ENCODE measurements at places on chromosomes 6 and 20. TPM values are rescaled to one million over a fixed set of nuclear protein-coding genes. Genes with fewer than 3 reads are reported as not detected.

- H3K36me3 ChIP-seq: no peaks in the 10 kb centered on the region
- no peak for DNase-seq
- H3K27ac ChIP-seq: no peak overlapping the region
- no peaks in the 10 kb centered on the region for H3K4me1 ChIP-seq
- no peak overlapping the region for H3K4me3 ChIP-seq
Measured at GRCh38 chr20:8860011-8860495, 208.8 kb upstream of the PLCB4 start.

DNA sequence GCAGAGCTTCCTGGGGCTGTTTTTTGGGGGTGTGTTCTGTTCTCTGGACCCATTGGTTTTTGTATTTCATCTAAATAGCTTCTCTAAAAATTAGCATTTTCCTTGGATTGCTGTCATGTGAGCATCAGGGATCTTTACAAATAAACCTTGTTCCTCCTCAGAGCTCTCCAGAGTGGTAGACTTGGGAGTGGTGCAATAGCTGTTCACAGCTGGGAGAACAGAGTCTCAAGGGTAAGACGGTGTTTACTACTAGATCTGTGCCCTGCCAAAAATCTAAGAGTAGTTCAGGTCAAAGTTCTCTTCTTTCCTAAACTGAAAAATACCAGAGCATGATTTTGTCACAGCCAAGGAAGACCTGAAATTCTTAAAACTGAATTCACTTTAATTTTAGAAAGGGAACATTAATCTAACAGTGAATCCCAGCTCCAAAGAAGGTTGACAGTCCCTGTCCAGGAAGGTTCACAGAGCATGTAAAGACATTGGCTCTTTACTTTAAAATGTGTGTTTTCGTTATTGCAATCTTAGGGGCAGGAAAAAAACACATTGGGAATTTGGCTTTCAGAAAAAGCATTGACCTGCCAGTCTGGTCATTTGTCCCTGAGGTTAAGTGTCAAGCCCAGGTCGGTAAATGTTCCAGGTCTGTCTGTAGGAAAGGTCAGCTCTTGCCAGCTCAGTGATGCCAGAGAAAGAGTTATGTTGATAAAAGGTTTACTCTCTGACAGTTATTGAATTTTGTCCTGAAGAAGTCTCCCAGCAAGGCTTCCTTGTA, 43.3 kb downstream of the VAPB start:
- H3K27me3 ChIP-seq: no peaks in the 10 kb centered on the region
- H3K36me3 ChIP-seq: no peaks in the 10 kb centered on the region
- no peak overlapping the region for H3K4me3 ChIP-seq

DNA sequence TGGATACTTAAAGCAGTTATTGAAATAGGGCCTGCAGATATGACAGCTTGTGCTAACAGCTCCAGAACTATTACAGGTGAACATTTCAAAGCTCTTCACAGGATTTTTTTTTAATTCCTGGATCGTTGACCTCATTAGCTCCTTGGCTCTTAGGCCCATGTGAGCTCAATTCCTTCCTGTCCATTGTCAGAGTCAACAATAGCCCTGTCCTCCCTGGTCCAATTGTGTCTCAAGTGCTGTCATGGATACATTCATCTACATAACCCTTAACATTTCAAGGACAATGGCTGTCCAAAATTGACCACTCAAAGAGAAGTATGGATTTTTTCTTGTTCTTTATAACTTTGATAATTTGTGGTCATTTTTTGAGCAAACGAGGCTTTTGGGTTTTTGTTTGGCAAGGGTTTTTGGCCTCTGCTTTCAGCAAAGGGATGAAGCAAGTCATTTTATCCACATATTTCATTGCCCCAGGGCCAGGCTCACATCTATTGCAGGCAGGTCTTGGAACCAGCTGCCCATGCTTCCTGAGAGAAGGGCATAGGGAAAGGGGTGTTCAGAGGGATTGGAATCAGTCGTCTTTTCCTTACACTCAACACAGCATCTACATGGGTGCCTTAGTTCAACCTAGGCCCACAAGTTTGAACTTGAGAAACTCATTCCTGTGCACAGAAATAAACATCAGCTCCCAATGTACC, 282.1 kb downstream of the TPBG start:
- H3K27me3 ChIP-seq: no peaks in the 10 kb centered on the region
- no peak overlapping the region for H3K27ac ChIP-seq
- no peaks in the 10 kb centered on the region for H3K4me1 ChIP-seq
- no peak for DNase-seq

Gene CEP250
- 10.7 TPM for total RNA-seq

DNA sequence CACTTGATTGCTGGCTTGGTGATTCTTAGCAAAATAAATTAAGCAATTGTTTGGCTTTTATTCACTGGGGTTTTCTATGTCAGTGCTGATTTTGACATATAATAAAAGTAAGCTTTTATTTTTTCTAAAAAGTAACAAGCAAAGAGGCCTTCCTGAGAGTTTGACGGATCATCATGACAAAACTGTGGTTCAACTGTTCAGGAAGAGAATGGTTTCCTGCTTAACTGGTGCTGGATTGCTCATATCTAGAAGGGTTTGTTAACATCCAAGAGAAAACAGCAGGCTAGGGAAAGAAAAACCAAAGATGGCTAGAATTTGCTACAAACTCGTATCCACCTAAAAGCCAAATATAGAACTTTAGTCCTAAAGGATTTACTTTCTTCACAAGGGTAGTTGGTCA, 21.2 kb downstream of the SERPINB1 start:
- H3K4me3 ChIP-seq: no peak overlapping the region
- no peaks in the 10 kb centered on the region for H3K27me3 ChIP-seq
- DNase-seq: no peak
- H3K27ac ChIP-seq: no peak overlapping the region
- H3K36me3 ChIP-seq: no peaks in the 10 kb centered on the region
- H3K4me1 ChIP-seq: peaks cover 17% of the 10 kb centered on the region

GRCh38 chr6:26331218-26332073, 33.6 kb upstream of the BTN3A2 start:
- H3K4me1 ChIP-seq: no peaks in the 10 kb centered on the region
- peaks cover 6% of the 10 kb centered on the region for H3K27me3 ChIP-seq
- H3K27ac ChIP-seq: no peak overlapping the region
- H3K36me3 ChIP-seq: no peaks in the 10 kb centered on the region
- H3K4me3 ChIP-seq: no peak overlapping the region
- no peak for DNase-seq

DNA sequence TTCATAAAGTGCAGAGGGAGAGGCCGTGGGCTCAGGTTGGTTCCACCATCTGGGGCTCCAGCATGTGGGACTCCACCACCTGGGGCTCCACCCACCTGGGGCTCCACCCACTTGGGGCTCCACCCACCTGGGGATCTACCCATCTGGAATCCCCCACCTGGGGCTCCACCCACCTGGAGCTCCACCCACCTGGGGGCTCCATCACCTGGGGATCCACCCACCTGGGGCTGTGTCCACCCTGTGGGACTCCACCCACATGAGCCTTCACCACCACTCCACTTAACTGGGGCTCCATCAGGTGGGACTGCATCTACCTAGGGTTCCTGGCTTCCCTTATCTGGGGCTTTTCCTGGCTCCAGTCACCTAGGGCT, 226.0 kb upstream of the CDYL start:
- H3K4me3 ChIP-seq: no peak overlapping the region
- H3K36me3 ChIP-seq: no peaks in the 10 kb centered on the region
- H3K27me3 ChIP-seq: no peaks in the 10 kb centered on the region
- H3K4me1 ChIP-seq: no peaks in the 10 kb centered on the region
- H3K27ac ChIP-seq: no peak overlapping the region
- no peak for DNase-seq

Gene TMEM14A
- 15.6 TPM for total RNA-seq

GRCh38 chr6:54140811-54141210, 29.6 kb downstream of the MLIP start:
- no peak overlapping the region for H3K27ac ChIP-seq
- H3K36me3 ChIP-seq: no peaks in the 10 kb centered on the region
- peaks cover 4% of the 10 kb centered on the region for H3K4me1 ChIP-seq
- no peak overlapping the region for H3K4me3 ChIP-seq
- no peak for DNase-seq

Gene IL20RA
- total RNA-seq: 12.4 TPM

Gene BEND6
- 0.06 TPM for total RNA-seq

GRCh38 chr6:49257549-49257948, 205.5 kb downstream of the MMUT start:
- H3K27me3 ChIP-seq: no peaks in the 10 kb centered on the region
- DNase-seq: no peak
- no peaks in the 10 kb centered on the region for H3K36me3 ChIP-seq

Gene GABRR1
- not detected for total RNA-seq

DNA sequence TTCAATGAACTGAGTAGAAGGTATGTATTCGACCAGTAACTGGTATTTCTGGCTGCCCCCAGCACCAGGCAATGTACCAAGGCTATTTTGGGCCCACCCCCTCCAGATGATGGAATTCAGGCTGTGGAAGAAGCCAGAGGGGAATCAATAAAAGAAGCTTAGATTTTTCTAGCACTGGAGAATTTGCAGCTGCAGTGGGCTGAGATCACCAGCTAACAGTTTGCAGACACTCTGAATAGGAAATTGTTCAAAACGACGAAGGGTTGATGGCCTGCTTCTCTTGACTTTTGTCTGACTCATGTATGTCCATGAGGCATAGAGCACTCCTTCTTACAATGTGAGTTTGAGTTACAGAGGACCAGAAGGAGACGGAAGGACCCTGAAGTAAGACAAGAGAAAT, 32.4 kb upstream of the FBXO9 start:
- H3K27me3 ChIP-seq: no peaks in the 10 kb centered on the region
- no peak overlapping the region for H3K4me3 ChIP-seq
- H3K4me1 ChIP-seq: no peaks in the 10 kb centered on the region
- no peak for DNase-seq
- H3K36me3 ChIP-seq: peaks cover 6% of the 10 kb centered on the region

DNA sequence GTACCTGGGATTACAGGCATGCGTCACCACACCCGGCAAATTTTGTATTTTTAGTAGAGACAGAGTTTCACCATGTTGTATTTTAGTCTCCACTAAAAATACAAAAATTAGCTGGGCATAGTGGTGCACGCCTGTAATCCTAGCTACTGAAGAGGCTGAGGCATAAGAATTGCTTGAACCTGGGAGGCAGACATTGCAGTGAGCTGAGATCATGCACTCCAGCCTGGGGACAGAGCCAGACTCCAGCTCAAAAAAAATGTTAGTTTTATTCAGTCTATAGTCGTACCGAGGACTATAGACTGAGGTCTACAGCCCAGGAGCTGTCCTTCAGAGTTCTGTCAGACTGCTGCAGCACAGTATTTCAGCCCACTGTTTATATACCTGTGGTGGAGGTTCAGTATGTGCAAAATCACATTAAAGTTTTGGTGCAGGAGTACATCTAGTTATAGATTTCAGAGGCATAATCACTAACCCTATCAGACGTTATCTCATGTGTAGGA, 3.6 kb upstream of the CASP8AP2 start:
- peaks cover 9% of the 10 kb centered on the region for H3K4me1 ChIP-seq
- DNase-seq: no peak
- H3K36me3 ChIP-seq: no peaks in the 10 kb centered on the region
- H3K4me3 ChIP-seq: no peak overlapping the region
- H3K27ac ChIP-seq: no peak overlapping the region

GRCh38 chr20:50758992-50759391, 27.6 kb downstream of the PARD6B start:
- H3K36me3 ChIP-seq: no peaks in the 10 kb centered on the region
- H3K4me3 ChIP-seq: no peak overlapping the region
- H3K4me1 ChIP-seq: peaks cover 23% of the 10 kb centered on the region
- H3K27me3 ChIP-seq: no peaks in the 10 kb centered on the region
- DNase-seq: no peak
- no peak overlapping the region for H3K27ac ChIP-seq

- DNase-seq: no peak
- H3K27ac ChIP-seq: no peak overlapping the region
- H3K4me3 ChIP-seq: no peak overlapping the region
- no peaks in the 10 kb centered on the region for H3K36me3 ChIP-seq
- H3K4me1 ChIP-seq: no peaks in the 10 kb centered on the region
Measured at GRCh38 chr6:122839472-122839871, 50.4 kb downstream of the SMPDL3A start.

DNA sequence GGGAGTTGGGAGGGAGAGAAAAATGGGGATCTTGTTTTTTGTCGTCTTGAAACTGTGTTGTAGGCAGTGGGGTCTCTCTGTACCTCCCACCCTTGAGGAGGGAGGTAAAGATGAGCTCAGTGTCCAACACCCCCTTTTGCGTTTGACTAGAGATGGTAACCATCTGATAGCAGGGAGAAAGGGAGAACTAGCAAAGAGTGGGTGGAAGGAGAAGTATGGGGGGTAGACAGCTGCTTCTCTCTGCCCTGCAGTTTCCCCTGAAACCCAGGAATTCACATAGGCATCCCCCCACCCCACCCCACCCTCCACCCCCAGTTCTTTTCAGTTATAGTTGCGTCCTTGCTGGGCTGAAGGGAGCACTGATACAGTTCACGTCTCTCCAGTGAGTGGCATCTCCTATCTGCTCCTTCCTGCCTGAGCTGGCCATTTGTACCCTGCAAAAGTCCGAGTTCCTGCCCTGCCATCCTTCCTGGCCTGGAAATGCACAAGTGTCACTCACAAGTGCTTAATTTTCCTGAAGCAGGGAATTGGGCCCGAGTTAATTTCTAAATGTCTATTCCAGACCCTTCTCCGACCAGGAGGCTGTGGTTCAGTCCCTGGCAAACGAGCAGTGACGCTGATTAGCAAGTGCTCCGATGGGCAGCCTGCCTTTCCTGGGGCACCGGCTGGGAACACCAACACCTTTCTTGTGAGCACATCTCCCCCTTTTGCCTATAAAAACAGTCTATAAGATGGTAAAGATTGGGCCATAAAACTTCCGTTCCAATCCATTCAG, 1.5 kb downstream of the SIRPA start:
- DNase-seq: no peak
- no peaks in the 10 kb centered on the region for H3K27me3 ChIP-seq
- H3K27ac ChIP-seq: no peak overlapping the region

Gene LRRC1
- 11.6 TPM for total RNA-seq

Gene SLC26A8
- total RNA-seq: not detected

- no peak for DNase-seq
- no peaks in the 10 kb centered on the region for H3K36me3 ChIP-seq
- H3K27me3 ChIP-seq: no peaks in the 10 kb centered on the region
- H3K4me3 ChIP-seq: no peak overlapping the region
Measured at GRCh38 chr6:162900503-162900902, 172.7 kb downstream of the PACRG start.

GRCh38 chr6:77337392-77337791, 125.9 kb downstream of the HTR1B start:
- H3K36me3 ChIP-seq: no peaks in the 10 kb centered on the region
- H3K27ac ChIP-seq: no peak overlapping the region
- H3K4me3 ChIP-seq: no peak overlapping the region
- no peak for DNase-seq
- H3K4me1 ChIP-seq: no peaks in the 10 kb centered on the region
- H3K27me3 ChIP-seq: no peaks in the 10 kb centered on the region

- no peak for DNase-seq
- no peaks in the 10 kb centered on the region for H3K4me1 ChIP-seq
Measured at GRCh38 chr6:165119231-165120020, 190.0 kb downstream of the C6orf118 start.

GRCh38 chr6:96157018-96157565, 141.3 kb downstream of the FUT9 start:
- no peaks in the 10 kb centered on the region for H3K36me3 ChIP-seq
- no peaks in the 10 kb centered on the region for H3K27me3 ChIP-seq
- no peak overlapping the region for H3K27ac ChIP-seq
- H3K4me1 ChIP-seq: no peaks in the 10 kb centered on the region
- peak overlapping the region; percentile 15 for H3K4me3 ChIP-seq

Data from pancreas (tissue), 10 donors.